Kidney capillary endothelial cell (primary cell): ENCODE measurements at places on chromosomes 4 and X.

GRCh38 chrX:40153345-40154249, 55.8 kb upstream of the BCOR start:
- DNase-seq: no peak

DNA sequence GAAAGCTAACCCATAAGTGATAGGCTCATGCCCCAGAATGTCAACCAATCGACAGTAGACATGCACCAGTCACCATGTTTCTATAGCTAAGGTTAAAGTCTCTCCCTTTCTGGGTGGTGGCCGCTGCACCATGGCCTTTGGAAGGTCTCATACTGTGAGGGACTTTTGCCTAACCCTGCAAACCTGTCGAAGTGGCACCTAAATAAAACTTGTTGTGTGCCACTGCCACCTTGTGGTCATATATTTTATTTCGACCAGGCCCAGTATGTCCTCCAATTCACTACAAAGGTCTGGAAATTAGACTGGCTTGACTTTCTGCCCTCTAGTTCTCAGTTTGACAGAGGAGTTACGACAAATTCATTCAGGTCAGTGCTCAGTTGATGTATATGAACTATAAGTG, 163.1 kb downstream of the SMARCA1 start:
- peak; percentile 58 for DNase-seq

DNA sequence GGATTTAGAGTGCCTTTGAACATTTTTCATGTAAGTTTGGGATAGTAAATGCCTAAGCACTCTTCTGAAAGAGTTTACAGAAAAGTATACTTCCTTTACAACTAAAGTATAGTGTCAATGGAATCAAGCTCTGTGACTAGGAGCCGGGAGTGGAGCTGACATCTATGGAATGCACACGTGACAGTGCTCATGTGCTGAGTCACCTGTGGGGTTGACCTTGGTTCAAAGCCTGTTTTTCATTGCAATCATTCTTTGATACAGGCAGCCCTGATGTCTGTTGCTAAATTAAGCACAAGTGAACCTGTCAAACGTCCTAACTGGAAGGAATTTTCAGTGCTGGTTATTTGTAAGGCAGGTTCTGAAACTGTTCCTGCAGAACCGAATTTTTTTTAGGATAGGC, 82.5 kb downstream of the GPAT3 start:
- no peak for DNase-seq

GRCh38 chr4:151887816-151888180, 127.0 kb upstream of the GATB start:
- DNase-seq: no peak

DNA sequence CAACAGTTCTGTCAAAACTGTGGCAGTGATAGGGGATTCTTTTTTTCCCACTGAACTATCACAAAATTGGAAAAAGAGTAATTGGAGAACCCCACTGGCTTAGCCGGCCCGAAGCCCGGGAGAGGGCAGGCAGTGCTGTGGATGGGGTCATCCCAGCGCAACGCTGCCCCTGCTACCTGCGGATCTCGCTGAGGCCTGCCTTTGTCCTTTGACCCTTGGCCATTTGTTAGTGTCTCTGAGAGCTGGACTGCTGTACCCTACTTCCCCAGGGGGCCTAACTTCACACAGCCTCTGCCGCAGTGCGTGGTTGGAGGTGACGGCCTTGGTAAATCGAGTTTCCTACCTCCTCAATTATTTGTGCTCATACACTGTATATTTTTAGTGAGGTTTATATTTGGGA, 43.0 kb upstream of the MSANTD1 start:
- no peak for DNase-seq

DNA sequence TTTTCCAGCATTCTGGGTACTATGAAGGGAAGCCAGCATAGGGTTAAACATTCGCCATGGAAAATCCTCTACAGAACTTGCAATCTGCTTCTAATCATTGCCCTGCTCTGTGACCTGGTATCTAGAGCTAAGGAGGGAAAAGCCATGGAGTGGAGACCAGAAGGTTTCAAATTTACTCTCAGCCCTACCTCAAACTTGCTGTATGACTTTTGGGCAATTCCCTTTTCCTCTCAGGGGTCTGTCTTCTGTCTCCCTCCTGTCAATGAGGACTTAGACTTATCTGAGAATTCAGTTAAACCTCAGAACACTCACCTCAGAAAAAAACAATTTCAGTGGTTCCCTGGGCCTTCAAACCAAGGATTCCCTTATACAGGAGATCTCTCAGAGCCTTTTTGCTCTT, 29.1 kb downstream of the ARHGEF9 start:
- no peak for DNase-seq

GRCh38 chr4:130591091-130591490, 1495.1 kb downstream of the C4orf33 start:
- no peak for DNase-seq

- no peak for DNase-seq
Measured at GRCh38 chr4:165668694-165669093, 204.3 kb upstream of the TLL1 start.

- peak; percentile 31 for DNase-seq
Measured at GRCh38 chrX:134603806-134604700, 54.2 kb downstream of the PLAC1 start.

DNA sequence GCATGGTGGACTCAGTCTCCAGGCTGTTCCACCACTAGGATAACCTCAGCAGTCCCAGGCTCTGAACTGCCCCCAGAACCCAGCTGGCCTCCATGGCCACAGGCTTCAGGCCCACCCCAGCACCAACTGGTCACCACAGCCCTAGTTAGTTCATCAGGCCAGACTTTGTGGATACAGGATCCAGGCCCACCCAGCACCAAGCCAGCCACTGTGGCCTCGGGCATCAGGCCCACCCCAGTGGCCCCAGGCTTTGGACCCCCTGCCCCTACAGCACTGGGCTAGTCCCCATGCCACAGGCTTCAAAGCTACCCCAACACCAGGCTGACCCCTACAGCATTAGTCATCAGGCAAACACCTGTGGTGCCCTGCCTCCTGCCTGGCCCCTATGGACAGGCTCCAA, 50.0 kb downstream of the ZCCHC13 start:
- DNase-seq: no peak

GRCh38 chr4:163367651-163368050, 24.0 kb downstream of the NPY5R start:
- DNase-seq: peak; percentile 25

- no peak for DNase-seq
Measured at GRCh38 chr4:62162606-62163005, 962.5 kb downstream of the ADGRL3 start.

DNA sequence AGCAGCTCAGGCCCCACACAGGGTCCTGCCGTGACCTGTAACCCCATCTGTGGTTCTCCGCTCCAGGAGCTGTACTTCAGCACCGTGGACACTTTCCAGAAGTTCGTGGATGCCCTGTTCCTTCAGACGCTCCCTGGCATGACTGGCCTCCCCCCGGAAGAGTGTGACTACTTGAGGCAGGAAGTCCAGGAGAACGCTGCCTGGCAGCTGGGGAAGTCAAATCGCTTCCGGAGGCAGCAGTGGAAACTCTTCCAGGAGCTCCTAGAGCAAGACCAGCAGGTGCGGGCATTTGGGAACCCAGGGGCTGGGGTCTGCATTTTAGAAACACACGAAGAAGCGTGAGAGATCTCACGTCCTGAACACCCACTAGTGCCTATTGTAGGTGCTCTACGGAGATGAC, 72.5 kb downstream of the EVC start:
- no peak for DNase-seq

- DNase-seq: no peak
Measured at GRCh38 chr4:78417603-78418002, 134.0 kb upstream of the ANXA3 start.

DNA sequence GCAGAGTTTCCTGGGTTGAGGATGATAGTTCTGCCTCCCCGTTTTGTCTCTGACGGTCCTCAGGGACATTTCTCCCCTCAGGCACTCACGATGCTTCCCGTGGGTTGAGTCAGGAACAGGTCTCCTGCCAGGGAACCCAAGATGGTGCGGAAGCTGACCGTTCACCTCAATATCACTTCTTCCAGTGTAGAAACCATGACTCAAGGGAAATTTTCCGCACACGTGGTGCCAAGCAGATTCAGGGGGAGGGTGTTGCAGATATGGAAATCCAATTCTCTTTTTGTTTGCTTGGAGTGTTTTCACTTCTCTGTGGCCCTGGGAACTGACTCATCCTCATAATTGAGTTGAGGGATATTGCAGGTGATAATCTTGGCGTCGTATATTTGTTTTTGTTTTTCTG, 46.7 kb downstream of the CXorf49B start:
- no peak for DNase-seq

DNA sequence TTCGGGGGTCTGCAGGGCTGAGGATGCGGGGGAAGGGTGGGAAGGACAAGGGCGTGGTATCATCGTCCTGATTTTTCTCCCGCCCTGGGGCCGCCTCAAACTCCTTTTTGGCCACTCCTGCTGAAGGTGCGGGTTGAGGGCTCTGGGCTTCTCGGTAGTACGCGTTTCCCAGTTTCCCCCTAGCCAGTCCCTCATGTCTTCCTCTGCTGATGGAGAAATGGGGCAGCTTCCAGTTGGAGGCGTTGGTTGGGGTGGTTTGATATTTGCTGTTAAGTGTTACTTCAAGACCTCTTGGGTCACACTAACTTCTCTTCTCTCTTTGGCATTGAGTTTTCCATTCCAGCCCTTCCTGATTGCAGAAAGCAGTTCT, 482 bp downstream of the GSTCD start:
- peak; percentile 10 for DNase-seq

GRCh38 chrX:73400136-73400748, 46.6 kb upstream of the CDX4 start:
- no peak for DNase-seq

DNA sequence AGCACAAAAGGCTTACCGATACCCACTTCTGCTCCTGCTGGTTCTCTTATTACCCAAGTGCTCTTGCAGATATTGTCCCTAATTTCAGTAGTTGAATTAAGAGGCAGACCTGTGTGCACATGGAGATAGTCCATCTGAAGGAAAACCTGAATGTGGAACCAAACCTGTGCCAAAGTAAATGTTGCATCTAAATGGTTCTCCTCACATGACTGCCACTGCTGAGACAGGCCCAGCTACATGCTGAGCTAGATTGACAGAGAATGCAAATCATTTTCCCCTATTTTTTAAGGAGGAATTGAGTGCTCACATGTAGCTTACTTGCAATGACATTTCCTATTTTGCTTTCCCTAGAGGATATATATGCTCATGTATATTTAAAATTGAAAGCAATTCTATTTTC, 609.1 kb upstream of the TECRL start:
- DNase-seq: no peak

DNA sequence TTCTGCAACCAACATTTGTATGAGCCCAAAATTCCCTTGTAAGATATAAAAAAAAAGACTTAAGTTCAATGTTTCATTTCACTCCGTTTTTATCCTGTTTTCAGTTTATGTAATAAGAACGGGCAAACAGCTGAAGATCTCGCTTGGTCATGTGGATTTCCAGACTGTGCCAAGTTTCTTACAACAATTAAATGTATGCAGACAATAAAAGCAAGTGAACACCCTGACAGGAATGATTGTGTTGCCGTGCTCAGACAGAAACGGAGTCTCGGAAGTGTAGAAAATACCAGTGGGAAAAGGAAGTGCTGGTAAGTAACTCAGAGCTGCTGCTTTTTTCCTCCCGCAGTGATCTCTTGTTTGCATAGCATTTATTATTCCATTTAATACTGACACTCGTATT, 2.8 kb downstream of the ANKRD37 start:
- DNase-seq: no peak

DNA sequence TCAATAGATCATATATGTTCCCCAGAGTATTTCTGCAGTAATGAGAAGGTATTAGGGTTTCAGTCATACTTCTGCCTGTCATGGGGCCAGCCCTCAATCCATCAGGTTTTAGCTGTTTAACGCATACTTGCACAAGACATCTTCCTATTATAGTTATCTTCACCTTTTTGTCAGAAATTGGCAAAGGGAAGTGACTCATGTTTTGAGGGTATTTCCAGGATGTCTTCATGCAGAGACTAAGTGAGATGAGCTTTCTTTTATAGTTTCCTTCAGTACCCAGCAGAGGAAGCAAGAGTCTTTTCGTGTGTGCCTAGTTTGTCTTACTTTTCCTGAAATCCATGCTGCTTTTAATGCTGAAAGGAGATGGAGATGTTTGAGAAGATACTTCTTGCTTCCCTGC, 9.5 kb downstream of the CSTF2 start:
- DNase-seq: peak; percentile 19

GRCh38 chrX:109840585-109840984, 107.5 kb upstream of the ACSL4 start:
- peak; percentile 26 for DNase-seq

GRCh38 chrX:34656842-34657725, at the start of gene TMEM47:
TMEM47 (minus strand) TSS chrX:34657285; CDS start chrX:34657029, 256 bp downstream.
- peak; percentile 35 for DNase-seq

DNA sequence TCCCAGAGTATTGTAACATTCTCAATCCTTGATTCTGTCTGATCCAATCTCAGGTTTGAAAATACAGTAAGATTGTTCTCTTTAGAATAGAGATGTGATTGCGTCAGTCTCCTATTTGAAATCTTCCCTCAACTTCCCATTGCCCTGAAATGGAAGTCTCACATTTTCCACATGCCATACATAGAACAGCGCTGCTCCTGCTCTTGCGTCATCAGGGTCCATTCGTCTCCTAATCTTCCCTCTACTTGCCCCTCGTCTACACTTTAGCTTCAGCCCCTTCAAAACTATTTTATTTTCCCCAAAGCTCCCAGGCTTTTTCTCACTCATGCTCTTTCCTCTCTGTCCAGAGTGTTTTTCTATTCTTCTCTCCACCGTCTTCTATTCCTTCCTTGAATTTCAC, 301.7 kb upstream of the MAGEB2 start:
- no peak for DNase-seq

GRCh38 chr4:153822316-153822715, 33.4 kb upstream of the SFRP2 start:
- DNase-seq: no peak

GRCh38 chr4:185623444-185624258, 88.3 kb upstream of the PDLIM3 start:
- DNase-seq: no peak

GRCh38 chrX:7263961-7264360, 116.0 kb upstream of the PUDP start:
- DNase-seq: no peak

GRCh38 chr4:41670530-41670929, 78.0 kb downstream of the PHOX2B start:
- no peak for DNase-seq

GRCh38 chrX:40303256-40304077, 205.7 kb upstream of the BCOR start:
- DNase-seq: no peak

- no peak for DNase-seq
Measured at GRCh38 chr4:165532976-165533375, 154.2 kb downstream of the CPE start.

DNA sequence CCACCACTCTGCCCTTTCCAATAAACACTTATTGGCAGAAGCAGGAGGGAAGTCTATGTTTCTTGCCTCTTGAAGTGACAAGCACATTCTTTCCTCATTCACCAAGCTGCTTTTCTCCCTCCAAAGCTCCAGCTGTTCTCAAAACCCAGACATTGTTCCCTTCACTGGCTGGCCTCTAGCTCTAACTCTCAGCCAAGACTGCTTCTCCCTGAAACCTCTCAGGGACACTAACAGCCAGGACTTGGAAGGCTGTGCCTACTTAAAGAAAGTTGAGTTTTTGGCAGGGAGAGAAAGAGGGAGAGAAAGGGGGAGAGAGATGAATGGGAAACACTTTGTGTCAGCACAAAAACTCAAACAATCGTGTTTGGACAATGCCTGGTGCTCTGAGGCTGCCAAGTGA, 99.5 kb downstream of the COX18 start:
- DNase-seq: no peak
